A549 (cell line): ENCODE measurements at places on chromosomes 1 and 21. TPM values are rescaled to one million over a fixed set of nuclear protein-coding genes. Genes with fewer than 3 reads are reported as not detected.

The EXO5 gene
- 6.4 to 7.0 TPM (median 6.7 TPM) in 3 replicates for polyA plus RNA-seq

DNA sequence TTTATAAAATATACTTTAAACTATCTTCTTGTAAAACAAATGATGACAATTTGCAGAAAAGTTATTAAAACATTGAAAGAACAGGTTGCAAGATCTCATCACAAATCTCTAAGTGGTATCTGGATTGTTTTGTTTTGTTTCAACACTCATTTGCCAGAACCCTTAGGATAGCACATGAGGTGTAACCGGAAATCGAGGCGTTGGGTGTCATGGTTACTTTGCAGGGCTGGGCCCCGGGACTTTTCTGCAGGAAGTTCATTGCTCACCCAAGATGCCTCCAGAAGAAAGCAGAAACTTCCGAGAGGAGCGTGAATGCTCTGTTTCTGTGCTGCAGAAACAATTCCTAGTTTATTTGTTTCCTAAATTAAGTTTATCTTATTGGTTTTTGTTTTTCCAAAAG, 2.5 kb downstream of the DISC1 start:
- DNase-seq: no peak

- no peak for DNase-seq
These were observed 70.6 kb downstream of the FNBP1L start for GRCh38 chr1:93518516-93518915.

The KRTAP7-1 gene
- not detected in 3 replicates for polyA plus RNA-seq

- no peak for DNase-seq
These were observed 97.7 kb downstream of the POFUT2 start for GRCh38 chr21:45190013-45190412.

DNA sequence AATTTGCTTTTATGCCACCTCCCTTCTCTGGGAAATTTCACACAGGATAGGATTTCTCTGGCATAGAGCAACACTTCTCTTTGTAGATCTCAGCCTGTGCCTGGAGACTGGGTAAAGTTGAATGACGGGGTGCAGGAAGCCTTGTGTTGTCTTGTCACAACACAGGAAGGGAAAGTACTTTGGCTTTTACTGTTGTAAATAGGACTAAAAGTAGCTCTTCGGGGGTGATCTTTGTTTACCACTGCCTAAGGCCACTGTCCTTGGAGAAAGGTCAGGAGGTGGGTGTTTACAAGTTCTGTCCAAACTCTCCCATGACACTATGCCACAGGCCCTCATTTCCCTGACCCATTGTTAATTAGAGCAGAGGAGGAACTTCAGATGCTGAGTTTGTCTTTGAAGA, 139.7 kb downstream of the FGGY start:
- no peak for DNase-seq

DNA sequence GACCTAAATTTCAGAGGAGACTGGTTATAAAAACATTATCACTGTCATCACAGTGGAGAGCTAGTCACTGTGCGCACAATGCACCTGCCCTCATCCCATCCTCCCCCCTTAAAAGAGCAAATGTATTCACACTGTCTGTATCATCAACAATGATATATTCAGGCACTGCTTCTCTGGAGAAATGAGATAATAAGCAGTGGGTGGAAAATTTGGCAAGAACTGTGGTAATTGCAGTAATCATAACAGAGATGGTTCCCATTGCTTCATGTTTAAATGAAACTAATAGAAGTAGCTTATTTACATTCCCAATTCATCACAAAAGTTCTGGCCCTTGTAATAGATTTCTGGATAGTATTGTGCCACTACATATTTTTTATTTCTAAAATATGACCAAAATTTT, 867.4 kb upstream of the ADGRL2 start:
- no peak for DNase-seq

The CPLANE2 gene
- polyA plus RNA-seq: 2.6 to 3.7 TPM (median 2.8 TPM) in 3 replicates

DNA sequence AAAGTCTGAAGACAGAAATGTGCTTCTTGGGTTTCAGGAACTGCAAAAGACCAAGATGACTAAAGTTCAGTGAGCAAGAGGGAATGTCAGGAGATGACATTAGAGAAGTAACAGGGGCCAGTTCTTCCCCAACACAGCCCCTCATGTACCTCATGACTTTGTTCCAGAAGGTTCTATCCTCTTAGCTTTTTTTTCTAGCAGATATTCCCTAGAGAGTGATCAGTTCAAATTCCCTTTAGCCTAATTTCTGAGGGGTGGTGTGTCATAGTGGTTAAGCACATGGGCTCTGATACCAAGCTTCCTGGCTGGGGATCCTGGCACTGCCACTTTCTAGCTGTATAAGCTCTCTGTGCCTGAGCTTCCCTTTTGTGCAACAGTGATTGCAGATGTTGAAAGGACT, 108.0 kb downstream of the LBR start:
- DNase-seq: no peak

- DNase-seq: no peak
These were observed 32.8 kb upstream of the SLC45A1 start for GRCh38 chr1:8285103-8285502.

- no peak for DNase-seq
These were observed 14.7 kb downstream of the CSF1 start for GRCh38 chr1:109925159-109925990.

DNA sequence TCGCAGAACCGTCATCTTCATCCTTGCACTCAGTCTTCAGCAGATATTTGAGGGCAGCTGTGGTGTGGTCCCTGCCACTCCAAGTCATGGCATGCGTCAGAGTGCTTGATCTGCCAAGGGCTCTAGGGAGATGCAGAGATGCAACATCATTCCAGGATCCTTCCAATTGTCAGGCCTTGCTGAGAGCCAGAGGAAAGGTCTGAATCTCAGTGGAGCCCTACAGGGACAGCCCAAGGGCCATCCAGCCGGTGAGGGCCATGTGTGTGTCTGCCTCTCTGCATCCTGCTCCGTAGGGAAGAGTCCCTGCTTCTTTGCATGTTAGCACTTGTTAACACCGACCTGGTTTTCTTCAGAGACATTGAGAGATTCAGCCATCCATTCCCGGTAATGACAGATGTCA, 17.6 kb downstream of the MAPKAPK2 start:
- no peak for DNase-seq

GRCh38 chr1:243924588-243925349, 74.7 kb upstream of the AKT3 start:
- no peak for DNase-seq

DNA sequence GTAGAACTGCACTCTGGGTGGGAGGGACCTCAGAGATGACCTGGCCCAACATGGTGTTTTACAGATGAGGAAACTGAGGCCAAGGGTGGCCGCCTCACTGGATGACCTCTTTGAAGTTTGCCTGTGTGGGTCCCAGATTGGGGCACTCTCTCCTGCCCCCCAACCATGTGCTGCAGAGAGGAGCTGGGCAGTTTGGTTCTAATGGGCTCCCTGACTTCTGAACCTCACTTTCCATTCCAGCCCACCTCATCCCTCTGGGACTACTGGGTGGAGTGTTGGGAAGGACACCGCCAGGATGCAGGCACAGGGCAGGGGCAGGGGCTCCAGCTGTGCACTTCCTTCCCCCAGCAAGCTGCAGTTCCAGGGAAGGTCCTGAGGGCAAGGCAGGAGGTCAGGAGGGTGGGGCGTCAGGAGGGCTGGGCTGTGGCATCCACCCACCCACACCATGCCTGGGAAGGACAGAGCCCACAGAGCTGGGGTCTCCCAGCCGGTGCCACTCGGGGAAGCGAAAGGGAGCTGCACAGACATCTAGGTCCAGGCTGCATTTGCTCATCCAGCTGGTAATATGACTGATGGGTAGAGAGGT, 10.3 kb upstream of the EPS8L3 start:
- no peak for DNase-seq
